ENCODE measurements at places on chromosomes 16 and 17.

DNA sequence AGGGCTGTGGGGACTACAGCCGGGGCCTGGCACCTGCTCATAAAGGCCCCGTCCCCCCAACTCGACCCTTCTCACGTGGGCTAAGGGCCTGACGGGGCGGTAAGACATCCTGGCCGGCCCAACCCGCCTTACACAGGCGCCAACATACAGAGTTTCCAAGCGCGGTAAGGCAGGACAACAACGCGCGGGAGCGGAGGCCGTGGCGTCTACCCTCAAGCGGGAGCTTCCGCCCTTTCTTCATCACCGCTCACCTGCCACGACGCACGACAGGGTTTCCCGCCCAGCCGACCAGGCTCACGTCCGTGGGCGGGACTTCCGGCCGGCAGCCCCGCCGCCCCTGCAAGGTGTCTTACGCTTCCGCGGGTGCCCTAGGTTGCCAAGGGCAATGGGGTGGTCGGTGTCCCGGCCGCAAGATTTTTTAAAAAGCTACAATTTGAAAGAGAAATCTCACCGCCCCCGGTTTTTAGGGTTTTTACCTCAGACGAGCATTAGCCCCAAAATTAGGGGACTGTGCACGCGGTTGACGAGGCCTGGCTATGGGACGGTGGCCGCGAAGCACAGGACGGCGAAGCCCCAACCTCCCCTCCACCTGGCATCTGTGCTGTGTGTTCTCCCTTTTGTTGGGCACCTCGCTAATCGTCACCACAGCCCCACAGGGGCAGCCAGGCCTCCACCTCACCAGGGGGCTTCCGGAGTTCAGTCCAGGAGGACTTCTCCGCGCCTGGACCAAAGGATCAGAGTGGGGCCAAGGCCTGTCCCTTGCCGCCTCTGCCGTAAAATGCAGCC is at the start of gene TERB1:
TSS of gene TERB1 (minus strand) at position 265 of the 786 bp plus-strand sequence. CDS start 4,786 bp downstream, outside the sequence.
- DNase-seq, result peak; percentile 49

DNA sequence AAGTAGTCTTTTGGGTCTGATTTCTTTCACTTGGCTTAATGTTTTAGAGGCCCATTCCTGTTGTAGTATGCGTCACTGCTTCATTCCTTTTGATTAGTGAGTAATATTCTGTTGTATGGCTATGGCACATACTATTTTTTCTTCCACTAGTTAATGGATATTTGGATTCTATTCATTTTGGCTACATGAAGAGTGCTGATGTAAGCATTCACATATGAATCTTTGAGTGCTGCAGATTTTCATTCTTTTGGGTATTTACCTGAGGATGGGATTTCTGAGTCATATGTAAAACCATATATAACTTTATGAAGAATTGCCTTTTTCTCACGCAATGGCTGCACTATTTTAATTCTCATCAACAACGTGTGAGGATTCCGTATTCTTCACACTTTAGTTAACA is 113.6 kb downstream of the AHSP start:
- no peak for DNase-seq

DNA sequence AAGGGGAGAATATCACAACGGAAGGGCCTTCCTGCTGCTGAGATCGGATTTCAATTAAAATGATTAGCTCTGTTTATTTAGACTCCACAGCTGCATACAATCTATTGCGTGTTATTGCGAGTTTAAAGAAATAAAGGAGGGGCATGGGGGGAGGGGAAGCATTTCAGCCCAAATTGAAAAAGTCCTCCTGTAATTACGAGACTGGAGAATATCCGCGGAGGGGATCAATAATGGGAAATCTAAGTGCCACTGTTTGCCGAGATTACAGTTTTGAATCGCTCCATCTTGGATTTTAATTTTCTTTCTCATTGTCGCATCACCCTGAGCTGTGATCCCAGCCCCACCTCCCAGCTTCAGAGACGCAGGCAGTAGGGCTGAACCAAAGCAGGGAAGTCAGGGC is 15.7 kb upstream of the RPL38 start:
- no peak for DNase-seq

DNA sequence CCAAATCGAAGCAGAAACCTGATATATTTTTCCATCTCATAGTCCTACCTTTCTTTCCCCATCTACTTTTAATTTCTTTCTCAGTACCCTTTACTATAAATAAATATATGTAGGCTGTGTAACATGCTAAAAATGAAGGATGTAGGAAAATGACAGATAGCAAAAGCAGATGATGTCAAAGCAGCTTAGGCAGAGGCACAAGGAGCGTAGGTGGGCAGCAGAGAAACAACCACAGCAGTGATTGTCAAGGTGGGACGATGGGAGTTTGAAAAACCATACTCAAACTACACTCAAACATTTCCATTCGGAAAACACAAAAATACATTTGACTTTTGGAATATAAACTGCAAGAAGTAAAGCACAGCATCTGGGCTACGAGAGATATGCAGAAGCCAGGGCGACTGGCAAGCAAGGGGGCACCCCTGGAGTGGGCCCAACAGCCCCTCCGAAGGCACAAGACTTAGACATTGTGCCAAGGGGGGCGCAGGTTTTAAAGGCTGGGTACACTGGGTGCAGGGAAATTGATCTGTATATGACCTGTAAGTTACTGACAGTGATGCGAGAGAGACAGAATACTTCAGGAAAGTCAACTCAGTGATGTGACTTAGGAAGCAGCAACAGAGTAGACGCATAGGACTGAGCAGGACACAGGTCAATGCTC is 31.1 kb downstream of the SNN start:
- no peak for DNase-seq

DNA sequence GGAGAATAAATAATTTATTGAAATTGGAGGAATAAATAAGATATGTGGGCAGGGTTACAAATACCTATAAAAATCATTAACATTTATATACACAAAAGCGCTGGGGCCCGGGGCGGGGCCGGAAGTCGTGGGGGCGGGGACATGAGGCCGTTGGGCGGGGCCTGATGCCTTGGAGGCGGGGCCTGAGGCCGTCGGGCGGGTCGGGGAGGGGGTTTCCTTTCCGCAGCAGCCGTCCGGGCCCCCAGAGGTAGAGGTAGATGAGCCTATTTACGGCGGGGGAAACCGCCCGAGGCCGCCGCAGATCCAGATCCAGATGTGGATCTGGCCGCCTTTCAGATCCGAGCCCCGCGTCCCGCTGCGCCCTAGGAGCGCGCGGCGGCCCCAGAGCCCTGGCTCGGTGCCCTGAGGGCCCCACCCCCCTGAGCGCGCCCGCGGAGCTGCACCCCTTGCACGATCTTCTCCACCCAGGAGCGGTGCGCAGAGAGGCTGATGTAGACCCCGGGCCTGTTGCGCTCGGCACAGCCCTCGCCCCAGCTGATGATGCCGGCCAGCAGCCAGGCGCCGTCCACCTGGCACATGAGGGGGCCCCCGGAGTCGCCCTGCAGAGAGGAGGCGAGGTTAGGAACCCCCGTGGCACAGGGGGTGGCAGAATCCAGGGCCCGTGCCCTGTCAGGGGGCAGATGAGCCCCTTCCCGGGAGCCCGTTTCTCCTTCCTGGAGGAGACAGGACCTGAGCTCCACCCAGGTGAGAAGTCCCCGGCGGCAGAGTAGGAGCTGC is 5.1 kb downstream of the PRSS22 start:
- peak; percentile 65 for DNase-seq

DNA sequence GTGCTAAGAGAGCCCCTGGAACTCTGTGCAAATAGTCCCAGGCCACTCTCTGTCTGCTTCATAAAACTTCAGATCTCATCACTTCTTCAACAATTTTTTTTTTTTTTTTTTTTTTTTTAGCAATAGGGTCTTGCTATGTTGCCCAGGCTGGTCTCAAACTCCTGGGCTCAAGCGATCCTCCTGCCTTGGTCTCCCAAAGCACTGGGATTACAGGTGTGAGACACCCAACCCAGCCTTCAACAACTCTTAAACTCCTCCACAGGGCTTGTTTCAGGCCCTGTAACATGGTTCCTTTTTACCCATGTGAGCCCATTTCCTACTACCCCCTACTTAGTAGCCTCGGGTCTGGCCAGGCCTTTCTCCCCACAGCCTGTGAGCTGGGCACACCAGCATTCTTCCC is 39.3 kb upstream of the ICAM2 start:
- DNase-seq, result no peak

DNA sequence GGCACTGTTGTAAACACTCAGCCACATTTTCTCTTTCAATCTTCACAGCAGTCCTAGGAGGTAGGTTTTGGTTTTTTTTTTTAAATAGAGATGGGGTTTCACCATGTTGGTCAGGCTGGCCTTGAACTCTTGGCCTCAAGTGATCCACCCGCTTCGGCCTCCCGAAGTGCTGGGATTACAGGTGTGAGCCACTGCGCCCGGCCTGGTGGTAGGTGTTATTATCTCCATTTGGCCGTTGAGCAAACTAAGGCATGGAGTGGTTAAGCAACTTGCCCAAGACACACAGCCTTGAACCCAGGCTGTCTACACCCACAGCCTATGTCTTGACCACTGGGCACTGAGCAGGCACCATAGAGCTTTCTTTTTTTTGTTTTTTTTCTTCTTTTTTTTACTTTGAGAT is 8.6 kb downstream of the SGCA start:
- DNase-seq, result no peak

- DNase-seq, result no peak
These were observed 569 bp downstream of the PRSS21 start for GRCh38 chr16:2817340-2818271.

DNA sequence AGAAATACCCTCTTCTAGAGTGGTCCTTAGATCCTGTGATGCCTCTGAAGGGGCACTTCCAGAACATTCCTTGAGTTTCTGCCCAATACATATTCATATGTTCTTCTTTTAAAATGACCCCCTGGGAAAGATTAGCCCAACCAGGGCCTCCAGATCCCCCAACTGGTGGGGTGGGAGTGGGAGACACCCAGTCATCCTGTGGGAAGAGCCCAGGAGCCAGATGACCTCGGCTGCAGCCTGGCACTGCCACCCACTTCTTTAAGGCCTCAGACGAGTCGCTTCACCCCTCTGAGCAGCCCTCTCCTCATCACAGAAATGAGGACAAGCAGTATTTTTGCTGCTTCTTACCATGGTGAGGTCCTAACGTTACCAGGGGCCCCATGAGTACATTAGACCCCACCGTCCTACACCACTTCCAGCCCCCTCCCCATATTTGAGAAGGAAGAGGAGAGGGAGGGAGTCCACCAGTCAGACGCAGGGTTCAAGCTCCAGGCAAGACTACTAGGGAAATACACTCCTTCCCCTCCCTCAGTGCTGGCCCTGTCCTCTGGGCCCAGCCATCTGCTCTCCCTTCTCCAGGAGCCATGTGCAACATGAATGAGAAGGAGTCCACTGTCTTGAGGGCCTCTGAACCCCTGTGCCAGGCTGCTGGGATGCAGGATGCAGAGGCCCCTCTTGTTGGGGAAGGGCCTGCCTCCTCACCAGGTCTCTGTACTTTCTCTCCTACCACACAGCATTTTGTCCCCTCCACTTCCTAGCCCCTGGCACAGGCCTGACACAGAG is 11.8 kb downstream of the MPO start:
- peak; percentile 1 for DNase-seq

DNA sequence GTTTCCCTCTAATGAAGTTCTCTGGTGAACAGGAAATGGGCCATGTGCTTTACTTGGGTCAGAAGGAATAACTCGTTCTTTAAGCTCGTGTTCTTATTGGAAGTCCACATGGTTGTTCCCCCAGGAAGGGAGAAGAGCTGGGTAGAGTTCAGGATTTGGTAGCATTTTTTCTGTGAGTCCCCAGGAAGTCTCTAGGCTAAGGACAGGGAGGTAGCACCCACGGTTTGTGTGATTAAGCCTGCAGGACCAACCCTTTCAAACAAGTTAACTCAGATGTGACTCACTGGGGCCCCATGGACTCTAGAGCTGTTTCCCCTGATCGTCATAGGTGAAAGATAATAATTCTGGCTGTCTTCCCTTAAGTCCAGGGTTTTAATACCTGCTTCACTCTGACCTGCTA is 16.4 kb downstream of the SAP30BP start:
- no peak for DNase-seq

- DNase-seq, result no peak
These were observed 11.2 kb downstream of the ZNF771 start for GRCh38 chr16:30418350-30419181.

GRCh38 chr16:57540387-57540786 is 2.1 kb upstream of the ADGRG5 start:
- no peak for DNase-seq

- DNase-seq, result peak; percentile 94
These were observed at the start of gene PPL for GRCh38 chr16:4936991-4937781. PPL (minus strand) TSS chr16:4937148; CDS start chr16:4937045, 103 bp downstream.

GRCh38 chr17:42514279-42514678 is 21.8 kb upstream of the NAGLU start:
- DNase-seq, result no peak

DNA sequence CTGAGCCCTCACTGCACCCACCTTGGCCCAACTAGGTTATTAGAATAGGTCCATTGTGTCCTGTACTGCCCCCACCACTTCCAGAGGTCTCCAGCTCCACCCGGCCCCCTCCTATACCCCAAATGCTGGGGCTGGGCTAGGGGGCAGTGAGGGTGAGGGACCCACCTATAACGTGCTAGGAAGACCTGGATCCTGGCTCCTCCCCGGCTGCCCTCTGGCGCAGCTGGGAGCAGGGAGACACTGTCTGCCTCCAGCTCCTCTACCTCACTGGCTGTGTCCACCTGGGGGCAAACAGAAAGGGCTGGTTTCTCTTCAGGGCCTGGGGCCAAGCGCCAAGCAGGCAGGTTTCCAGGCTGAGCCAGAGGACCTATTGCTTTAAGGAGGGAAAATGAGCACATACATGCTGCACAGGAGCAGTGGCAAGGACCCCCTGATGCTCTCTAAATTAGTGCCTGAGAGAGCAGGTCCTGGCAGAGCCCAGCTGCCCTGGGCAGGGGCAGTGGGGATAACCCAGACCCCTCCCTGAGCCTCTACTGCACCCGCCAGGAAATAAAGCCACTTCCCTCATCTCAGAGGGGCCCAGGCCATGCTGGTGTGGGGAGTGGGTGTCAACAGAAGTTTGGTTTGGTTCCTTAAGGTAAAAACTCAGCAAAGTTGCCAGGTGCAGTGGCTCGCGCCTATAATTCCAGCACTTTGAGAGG is 12.2 kb downstream of the TSPOAP1 start:
- no peak for DNase-seq

DNA sequence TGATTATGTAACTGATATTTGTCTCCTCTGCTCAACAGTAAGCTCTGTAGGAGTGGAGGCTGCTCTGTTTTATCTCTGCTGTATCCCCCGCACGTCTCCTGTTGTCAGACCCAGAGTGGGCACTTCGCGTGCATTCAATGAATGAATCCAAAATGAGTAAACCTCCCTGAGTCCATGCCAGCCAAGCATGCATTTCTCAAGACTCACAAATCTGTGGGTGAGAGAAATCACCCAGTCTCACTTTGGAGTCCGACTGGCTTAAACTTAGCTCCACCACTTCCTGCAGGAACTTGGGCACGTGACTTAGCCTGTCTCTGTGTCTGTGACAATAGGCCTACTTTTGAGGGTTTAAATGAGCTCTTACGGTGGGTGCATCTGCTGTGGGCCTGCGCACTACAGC is 3.7 kb downstream of the PNPO start:
- DNase-seq, result no peak

- no peak for DNase-seq
These were observed 13.9 kb upstream of the HELZ start for GRCh38 chr17:67258821-67259468.

- no peak for DNase-seq
These were observed 101.0 kb downstream of the SYCE1L start for GRCh38 chr16:77300256-77300655.

All from iPS-NIHi11 (cell line).